ENCODE measurements at places on chromosomes 16 and 17.

DNA sequence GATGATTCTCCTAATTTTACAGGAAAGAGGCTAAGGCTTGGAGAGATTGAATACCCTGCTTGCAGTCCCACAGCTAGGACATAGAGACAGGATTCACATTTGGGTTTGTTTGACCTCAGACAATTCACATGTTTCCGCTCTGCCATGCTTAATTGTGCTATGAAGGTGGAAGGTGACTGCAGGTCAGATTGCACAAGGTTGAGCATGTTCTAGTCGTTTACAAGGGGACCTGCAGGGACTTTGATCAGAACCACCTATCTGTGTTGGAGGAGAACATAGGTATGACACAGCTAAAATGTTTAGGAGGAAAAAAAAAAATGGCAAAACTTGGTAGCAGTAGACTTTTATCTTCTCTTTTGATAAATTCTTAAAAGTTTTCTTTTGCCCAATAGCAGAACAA, 4.9 kb upstream of the ANKFN1 start:
- DNase-seq: no peak

DNA sequence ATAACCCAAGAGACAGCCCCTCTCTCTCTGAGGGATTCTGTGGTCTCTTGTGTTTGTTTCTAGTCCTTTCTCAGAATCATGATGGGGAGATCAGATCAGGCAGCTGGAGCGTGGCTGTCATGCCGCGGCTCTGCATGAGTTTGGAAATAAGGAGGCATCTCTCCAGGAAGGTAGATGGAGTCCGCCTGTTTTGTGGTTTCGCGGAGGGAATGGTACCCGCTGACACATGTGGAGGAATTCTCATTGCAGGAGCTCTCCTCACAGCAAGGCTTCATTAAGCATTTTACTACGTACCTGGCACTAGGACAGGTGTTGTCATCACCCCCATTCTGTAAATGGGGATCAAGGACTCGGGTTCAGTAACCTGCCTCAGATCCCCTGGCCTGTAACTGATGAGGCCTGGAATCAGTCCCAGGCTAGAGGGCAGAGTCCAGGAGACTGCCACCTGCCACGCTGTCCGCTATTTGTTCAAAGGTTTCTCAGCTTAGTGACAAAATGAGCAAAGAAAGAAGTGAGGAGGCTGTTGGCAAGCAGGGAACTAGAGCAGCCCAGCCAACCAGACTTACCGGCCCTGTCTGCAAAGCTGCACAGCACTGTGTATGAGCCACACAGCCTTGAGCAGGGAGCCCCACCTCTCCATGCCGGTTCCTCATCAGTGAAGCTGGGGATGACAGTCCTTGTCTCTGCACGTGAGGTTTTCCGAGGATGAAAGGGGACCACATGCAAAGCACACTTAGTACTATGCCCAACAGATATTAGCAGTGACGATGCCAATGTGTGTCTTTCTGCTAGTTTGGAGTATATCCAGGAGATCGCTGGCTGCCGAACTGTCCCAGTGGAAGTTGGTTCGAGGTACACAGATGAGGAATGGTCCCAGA, 11.0 kb downstream of the KDM8 start:
- DNase-seq: no peak

DNA sequence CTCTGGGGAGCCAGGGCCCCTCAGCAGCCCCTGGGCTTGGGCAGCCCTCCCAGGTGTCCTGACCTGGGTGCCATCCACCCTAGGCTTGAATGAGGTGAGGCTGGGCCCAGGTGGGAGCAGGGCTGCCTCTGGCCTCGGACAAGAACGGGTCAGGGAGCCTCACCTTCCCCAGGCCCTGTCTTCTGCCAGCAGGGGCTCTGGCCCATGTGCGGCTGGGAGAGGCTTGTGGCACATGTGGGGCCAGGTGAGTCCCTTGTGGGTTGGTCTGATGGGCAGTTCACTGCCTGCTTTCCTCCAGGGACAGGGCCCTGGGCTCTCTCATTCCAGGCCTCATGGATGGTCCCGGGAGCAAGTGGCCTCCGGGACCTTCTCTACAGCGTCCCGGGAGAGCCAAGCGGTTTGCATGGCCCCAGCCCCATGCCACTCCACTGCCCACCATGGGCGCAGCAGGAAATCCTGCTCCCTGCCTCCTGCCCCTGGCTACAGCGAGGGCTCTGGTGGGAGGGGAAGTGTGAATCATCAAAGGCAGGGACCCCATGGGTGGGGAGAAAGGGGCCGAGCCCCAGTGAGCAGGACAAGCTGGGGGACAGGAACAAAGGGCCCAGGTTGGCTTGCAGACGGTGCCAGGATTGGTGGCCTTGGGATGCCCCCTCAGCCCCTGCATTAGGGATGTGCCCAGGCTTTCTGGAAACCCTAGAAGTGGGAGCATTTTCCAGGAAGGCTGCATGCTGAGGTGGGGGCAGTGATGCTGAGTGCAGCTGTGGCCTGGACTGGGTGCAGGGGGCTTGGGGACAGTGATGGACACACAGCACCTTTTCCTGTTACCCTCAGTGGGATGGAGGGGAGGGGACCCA, 12.2 kb downstream of the VASN start:
- no peak for DNase-seq

DNA sequence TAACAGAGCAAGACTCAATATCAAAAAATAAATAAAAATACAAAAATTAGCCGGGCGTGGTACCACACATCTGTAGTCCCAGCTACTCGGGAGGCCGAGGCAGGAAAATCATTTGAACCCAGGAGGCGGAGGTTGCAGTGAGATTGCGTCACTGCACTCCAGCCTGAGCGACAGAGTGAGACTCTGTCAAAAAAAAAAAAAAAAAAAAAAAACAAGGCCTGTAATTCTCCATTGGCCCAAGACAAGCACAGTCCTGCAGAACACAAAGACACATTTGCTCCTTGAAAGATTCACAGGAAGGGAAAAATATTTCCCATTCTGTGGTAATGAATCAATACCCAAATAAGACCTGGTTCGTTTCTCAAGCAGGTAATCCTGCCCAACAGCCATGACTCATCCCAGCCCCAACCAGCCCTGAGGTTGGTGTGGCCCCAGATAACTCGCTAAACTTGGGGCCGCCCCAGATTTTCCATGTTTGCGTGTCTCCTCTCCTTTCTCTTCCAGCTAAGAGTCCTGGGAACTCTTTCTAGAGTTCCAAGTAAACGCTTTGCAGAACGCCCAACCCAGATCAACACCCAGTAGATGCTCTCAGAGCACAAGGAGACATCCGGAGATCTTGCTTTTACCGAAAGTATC, 40.3 kb upstream of the SNN start:
- no peak for DNase-seq

GRCh38 chr16:11379420-11379819, 34.2 kb downstream of the RMI2 start:
- no peak for DNase-seq

DNA sequence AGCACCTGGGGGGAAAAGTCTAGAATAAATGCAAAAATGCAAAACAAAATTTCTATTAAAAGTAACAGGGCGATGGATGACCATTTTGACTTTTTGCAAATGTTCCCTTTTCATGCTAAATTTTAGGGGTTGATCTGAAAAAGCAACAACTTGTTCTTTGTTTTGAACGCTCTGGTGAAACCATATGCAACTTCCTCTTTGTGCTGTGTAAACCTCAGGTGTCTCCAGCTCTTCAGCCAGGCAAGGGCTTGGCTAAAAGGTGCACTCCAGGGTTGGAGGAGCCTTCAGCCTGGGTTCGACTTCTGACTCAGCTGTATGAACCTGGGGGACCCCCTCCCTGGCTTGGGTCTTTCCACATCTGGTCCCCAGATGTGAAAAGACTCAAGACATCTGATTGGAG, 9.5 kb downstream of the IRF8 start:
- DNase-seq: no peak

DNA sequence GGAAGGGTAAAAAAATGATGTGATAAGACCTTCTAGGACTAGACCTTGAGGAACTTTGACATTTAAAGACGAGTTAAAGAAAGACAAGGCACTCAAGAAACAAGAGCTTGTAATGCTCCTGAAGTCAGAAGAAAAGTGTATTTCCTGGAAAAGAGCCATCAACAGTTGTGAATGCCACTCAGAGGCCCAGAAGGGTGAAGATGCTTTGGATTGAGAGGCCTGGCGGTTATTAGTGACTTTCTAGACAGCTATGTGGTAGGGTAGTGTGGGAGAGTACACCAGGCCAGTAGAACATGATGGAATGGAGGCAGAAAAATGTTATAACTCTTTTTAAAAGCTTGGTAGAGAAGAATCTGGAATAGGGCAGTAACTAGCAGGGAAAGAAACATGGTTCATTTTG, 34.1 kb upstream of the ANKFN1 start:
- DNase-seq: no peak

GRCh38 chr16:67936880-67937605, 393 bp upstream of the PSMB10 start:
- no peak for DNase-seq

GRCh38 chr17:53133876-53134275, 688.9 kb upstream of the KIF2B start:
- no peak for DNase-seq

- no peak for DNase-seq
Measured at GRCh38 chr16:4002121-4002520, 114.1 kb downstream of the ADCY9 start.

DNA sequence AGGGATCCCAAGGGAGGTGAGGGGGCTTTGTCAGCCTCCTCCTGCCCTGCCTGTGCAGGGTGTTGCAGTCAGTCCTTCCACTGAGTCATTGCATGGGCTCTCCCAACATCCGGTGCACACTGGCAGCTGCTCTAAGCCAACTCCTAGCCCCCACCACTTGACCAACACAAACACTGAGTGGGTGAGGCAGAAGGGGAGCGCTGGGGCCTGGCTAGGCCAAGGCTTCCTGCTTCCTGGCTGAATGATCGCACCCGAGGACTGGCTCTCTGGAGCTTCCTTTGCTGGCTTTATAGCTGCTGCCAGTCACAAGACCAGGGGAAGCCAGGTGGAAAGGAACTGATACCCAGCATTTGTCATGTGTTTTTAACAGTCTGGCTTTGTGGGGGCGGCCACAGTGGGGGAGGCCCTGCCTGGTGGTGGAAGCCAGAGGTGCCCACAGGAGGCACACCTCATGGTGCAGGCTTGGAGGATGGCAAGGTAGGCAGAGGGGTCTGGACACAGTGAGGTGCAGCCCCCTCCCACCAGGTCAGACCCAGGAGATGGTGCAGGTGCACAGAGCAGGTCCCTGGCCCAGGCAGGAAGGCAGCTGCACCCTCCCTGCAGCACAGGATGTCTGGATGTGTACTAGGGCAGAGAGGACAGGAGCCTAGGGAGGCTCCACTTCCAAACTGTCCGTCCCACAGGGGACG, 6.8 kb downstream of the MPG start:
- peak; percentile 91 for DNase-seq

- no peak for DNase-seq
Measured at GRCh38 chr16:49754495-49755312, 101.2 kb downstream of the ZNF423 start.

GRCh38 chr17:67168496-67168895, 76.5 kb downstream of the HELZ start:
- no peak for DNase-seq

DNA sequence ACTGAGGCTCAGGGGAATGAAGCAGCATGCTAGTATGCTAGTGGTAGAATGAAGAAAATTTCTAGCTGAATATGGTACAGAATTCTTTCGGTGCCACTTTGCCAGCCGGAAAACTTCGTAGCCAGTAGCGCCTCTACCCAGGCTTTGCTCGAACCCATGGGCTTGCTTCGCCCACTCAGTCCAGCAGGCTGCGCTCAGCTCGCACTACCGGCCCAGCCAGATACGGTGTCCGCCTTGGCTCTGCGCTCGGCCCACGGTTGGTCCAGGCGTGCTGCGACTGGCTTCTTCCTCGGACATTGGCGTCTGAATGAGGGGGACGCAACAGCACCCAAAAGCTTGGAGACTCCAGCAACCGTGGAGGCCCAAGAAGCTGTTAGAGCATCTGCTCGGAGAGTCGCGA, 372.5 kb upstream of the CDH8 start:
- DNase-seq: no peak

- DNase-seq: no peak
Measured at GRCh38 chr17:57677301-57677700, 67.8 kb downstream of the CCDC182 start.

- DNase-seq: peak; percentile 30
Measured at GRCh38 chr17:67615011-67615561, 102.7 kb upstream of the NOL11 start.

GRCh38 chr16:81066681-81067080, 10.4 kb downstream of the C16orf46 start:
- no peak for DNase-seq

- DNase-seq: no peak
Measured at GRCh38 chr16:77882358-77882757, 94.0 kb downstream of the VAT1L start.

- no peak for DNase-seq
Measured at GRCh38 chr17:21177401-21177800, 36.6 kb downstream of the TMEM11 start.

DNA sequence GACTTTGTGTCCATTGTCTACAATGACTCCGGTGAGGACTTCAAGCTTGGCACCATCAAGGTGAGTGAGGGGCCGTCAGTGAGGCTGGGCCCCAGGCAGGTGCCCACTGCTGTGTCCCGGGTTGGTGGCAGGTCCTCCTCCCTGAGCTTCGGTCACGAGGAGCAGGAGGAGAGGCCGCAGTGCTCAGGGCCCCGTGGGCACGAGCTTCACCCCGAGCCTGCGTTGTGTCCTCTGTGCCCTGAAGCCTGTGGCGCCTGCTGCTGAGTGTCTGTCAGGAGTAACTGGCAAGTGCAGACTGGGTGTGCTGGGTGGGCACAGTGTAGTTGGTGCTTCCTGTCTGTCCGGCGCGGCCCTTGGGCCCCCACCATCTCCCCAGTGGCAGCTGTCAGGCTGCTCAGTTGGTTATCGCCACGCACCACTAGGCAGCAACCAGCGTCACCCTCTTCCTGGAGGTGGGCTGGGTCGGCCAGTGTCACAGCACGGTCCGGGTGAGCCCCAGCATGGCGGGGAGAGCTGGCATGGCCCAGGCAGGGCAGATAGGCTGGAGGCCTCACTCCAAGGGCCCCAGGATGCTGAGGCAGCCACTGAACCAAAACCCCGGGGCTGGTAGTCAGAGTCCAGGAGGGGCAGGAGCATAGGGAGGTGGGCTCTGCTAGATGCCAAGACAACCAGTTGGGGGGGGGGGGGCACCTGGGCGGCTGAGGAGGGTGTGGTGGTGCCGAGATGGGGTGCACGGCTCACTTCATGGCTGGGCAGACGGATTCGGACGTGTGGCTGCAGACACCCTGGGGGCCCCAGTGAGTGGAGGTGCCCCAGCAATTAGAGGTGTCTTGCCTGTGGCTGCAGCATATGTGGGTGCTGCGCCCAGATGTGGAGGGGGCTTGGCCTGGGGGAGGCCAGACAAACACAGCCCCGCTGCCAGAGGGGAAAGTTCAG, 39.3 kb downstream of the TSC2 start:
- DNase-seq: no peak

DNA sequence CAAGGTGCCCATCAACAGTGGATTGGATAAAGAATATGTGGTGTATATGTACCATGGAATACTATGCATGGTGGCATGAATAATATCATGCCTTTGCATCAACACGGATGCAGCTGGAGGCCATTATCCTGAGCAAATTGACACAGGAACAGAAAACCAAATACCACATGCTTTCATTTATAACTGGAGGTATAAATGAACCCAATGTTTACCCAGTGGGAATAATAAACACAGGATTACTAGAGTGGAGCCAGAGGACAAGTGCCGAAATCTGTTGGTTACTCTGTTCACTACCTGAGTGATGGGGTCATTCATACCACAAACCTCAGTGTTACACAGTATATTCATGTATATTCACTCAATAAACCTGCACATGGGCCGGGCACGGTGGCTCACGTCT, 125.2 kb downstream of the CDH11 start:
- peak; percentile 17 for DNase-seq

- no peak for DNase-seq
Measured at GRCh38 chr17:71709271-71709890, 411.4 kb upstream of the SOX9 start.

Data from NCI-H2029 treated with DMSO at 0.1 percent for 48 hours (cell line).